T follicular helper cell (primary cell): ENCODE measurements at places on chromosomes 4 and X.

- peak; percentile 39 for DNase-seq
Measured at GRCh38 chrX:69163936-69164741, 1.1 kb downstream of the PJA1 start.

DNA sequence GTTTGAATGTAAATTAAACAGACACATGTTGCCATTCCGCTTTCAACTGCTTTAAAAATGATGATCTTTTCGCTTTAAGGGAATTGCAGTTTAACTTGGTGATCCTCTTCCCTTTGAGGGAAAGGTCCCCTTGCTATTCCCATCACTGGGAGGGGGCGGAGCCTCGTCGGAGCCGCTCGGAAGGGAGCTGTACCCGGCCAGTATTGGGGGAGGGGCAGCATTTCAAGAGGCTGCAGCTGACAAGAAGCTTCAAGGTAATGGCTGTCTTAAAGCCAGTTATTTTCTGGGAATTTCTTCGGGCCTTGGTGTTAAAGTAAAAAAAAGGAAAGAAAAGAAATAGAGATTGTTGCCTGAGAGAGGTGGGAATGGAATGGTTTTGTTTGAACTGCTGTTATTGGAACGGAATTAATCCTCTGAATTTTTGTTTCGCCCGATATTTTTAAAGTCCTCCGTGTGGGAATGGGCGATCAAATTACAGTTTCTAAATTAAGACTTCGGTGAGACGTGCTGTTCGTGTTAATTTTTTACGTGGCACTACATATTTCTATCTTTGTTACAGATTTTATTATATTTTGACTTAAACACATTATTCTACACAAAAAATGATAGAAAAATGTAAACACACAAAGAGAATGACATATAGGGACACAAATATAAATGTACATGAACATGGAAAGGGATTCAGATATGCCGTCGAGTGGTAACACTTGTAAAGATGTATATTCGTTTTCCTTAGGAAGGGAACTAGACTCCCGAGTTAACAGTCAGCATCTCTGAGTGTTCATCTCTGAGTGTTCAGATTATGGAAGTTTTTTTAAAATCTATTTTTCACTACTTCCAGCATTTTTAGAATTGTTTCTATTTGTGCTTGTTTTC, 9.2 kb downstream of the PWWP3B start:
- DNase-seq: no peak

- no peak for DNase-seq
Measured at GRCh38 chr4:140049849-140050637, 103.9 kb downstream of the MAML3 start.

GRCh38 chrX:9532349-9532748, 67.5 kb downstream of the TBL1X start:
- no peak for DNase-seq

GRCh38 chr4:41323706-41324105, 67.0 kb downstream of the UCHL1 start:
- no peak for DNase-seq

DNA sequence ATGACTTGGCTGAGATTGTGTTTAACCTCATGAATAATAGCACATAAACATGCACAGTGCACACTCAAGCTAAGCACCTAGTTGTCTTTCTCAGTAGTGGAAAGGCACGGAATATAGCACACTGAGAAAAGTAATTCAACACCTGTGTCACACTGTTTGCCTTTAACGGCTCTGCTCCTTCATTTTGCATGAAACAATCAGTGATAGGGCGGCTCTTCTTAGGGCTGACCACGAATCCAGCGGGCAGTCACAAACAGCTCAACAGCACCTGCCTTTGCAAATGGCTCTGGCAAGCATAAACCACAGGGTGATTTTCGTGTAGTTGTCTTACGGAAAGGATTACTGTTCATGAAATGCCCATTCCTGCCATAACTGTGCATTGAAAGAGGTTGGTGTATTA, 954.0 kb upstream of the TENM3 start:
- DNase-seq: no peak

- no peak for DNase-seq
Measured at GRCh38 chrX:155009994-155010472, 12.5 kb downstream of the F8 start.

DNA sequence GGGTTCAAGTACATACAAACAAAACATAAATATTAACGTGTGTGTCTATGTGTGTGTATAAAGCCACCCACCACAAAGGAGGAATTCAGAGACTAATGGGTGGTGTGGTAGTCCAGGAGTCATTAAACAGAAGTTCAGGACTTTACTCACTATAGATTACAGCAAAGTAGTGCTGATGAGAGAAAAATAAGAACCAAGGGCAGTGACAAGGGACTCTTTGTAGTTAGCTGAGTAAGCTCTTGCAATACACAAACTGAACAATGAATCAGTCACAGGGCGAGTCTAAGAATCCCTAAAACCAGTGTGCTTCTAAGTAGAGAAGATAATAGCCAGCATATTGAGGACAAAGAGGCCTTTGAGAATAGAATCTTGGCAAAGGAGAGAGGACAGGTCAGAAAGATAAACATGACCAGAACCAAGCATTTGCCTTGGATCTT, 232.4 kb downstream of the PPP3CA start:
- no peak for DNase-seq

DNA sequence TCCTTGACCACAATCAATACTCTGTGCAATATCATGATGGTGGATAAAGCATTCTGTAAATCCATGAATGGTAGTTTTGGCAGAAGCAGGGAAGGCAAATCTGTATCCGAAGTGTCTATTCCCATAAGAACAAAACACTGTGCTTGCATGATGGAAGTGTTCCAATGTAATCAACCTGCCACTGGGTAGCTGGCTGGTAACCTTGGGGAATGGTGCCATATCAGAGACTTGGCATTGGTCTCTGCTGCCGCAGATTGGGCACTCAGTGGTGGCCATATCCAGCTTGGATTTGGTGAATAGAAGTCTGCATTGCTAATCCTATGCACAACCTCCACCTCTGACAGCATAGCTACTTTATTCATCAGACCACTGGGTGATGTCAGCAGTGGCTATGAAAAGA, 114.3 kb upstream of the EMCN start:
- DNase-seq: no peak

DNA sequence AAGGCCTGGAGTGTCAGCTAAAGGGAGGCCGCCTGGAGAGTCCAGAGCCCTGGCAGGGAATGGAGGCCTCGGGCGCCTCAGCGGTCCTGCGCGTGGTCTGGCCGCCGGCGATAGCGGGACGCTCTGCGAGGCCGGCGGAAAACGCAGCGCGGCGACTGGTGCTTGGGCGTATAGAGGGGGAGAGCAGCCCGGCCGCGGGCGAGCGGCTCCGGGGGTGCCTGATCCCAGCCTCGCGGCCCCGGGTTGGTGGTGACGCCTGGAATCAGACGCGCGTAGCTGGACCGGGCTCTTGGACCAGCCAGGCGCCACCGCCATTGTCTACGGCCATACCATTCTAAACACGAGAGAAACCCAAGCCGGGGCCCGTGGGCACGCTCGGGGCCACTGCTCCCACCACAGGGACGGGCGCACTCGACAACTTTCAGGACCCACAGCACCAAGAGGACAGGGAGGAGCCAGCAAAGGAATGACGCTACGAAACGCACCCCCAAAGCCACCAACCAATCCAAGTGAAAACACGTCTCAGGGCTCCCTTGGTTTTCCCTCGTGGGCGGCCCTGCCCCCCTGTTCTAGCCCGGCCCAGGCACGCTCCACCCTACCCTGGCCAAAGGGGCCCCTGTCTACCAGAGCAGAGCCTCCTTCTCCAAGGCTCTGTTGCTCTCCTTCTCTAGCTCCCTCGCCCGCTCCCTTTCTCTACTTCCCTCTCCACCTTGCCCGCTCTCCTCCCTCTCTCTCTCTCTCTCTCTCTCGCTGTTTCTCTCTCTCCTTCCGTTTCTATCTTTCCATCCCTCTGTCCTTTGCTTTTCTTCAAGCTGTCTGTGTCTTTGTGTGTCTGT, 7.8 kb downstream of the FRG2 start:
- no peak for DNase-seq

DNA sequence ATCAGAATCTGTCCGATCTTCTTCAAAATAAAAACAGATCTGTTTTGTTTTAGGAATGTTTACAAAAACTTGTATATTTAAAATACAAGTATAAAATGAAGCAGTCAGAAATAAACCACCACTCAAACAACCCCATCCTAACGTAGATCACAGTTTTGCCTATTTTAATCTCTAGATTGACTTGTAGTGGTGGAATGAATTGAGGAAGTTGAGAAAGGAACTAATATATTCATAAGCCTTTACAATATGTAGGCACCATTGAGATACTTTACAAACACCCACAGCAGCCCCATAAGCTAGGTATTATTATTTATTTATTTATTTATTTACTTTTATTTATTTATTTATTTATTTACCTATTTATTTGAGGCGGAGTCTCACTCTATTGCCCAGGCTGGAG, 52.3 kb upstream of the KLF3 start:
- DNase-seq: no peak

- no peak for DNase-seq
Measured at GRCh38 chrX:108439961-108440696, 491 bp downstream of the COL4A5 start.

DNA sequence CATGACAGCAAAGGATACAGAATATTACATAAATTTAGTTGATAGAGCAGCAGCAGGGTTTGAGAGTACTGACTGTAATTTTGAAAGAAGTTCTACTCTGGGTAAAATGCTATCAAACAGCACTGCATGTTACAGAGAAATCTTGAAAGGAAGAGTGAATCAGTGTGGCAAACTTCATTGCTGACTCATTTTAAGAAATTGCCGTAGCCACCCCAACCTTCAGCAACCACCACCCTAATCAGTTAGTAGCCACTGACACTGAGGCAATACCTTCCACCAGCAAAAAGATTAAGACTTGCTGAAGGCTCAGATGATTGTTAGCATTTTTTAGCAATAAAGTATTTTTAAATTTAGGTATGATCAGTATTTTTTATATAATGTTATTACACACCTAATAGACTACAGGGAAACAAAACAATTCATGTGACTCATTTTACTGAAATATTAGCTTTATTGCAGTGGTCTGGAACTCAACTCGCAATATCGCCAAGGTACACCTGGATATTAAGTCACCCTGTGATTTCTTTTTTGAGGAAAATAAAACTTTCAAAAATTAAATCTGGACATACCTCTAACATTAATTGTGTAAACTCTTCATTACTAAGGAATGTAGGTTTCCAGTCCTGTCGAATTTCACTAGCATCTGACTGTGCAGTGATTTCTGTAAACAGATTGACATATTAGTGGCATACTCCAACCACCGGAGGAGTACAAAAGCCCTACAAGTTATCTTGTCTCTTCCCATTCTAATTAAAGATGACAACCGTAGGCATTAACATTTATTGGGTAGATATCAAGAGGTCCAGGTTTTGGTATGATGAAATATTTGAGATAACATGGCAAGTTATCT, 71.1 kb downstream of the CLOCK start:
- DNase-seq: no peak

DNA sequence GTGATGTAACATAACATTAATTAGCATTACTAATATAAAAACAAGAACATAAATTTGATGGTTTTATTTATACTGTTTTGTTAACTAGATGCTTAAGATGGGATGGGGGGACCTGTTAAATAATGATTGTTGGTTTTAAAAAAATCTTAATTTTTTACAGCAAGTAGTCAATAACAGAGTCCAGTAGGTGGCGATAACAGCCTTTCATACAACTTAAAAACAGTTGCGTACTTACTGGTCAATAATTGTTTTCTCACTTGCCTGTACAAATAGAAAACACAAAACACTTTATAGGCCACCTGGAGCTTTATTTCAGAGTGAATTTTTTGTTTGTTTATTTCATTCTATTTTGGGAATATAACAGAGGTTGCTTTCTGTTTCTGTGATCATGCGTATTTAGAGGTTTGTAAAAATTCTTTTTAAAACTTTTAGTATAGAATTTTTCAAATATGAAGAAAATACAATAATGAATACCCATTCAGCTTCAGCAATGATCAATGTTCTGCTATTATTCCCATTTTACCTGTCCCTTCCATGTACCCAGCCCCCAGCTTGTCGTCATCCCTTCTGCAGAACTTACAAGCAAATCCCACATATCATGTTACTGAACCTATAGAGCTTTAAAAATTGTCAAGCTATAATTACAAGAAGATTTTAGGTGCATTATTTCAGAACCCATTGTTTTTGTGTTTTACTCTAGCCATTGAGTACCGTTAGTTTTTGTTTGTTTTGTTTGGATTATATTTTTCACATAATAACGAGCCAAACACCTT, 97.1 kb downstream of the MRPL1 start:
- DNase-seq: no peak

GRCh38 chr4:6834867-6835266, 52.3 kb downstream of the KIAA0232 start:
- no peak for DNase-seq

DNA sequence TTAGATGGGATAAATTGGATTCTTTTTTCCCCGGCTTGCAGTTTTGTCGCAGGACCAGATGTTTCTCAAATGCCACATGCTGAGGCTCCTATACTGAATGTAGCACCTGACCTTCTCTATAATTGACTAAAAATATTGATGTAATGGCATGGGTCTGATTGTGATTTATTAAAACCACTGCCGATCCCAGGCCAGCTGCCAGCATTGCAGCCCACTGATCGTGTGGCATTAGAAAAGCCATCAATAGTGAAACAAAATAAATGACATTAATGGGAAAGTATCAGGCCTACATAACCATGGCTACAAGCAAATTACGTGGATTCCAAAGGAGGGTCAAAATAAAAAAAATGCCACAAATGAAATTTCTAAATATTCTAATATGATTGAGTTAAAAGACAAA, 98.7 kb downstream of the MAB21L2 start:
- DNase-seq: no peak

DNA sequence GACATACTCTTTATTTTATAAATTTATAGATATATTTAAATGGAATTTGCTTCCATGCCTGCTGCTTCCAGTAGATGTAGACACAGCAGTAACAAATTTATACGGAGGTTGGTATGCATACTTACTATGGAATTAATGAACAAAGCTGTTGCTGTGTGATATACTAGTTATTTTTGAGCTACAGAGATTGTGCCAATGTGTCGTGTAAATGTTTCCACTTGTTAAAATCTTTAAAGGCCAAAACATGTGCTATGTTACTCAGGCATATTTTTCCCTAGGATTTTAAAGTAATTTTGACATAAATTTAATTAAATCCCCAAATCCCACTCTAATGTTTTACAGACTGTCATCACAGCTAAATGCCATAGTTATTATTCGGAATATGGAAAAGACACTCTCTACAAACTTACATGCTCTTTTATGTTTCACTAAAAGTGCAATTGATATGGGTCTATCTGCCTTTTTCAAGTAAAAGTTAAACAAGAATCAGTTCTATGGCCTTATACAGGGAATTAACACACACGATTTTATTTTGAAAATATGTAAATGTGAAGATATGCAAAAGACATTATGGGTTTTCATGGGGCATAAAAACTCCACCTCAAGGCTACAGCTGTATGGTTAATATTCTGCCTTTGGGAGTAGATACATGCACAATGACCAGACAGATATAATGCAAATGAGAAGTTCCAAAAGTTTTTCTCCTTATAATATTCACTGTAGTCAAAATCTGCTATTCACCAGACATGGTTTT, 256.8 kb downstream of the FSTL5 start:
- DNase-seq: no peak

GRCh38 chr4:150518559-150518958, 63.4 kb upstream of the MAB21L2 start:
- DNase-seq: no peak

- no peak for DNase-seq
Measured at GRCh38 chrX:30085571-30085970, 129.8 kb upstream of the MAGEB2 start.

GRCh38 chr4:151099229-151099975, at the start of gene RPS3A:
Gene RPS3A (plus strand): TSS chr4:151099628. CDS start chr4:151099653, 25 bp downstream.
- peak; percentile 96 for DNase-seq
